Kidney tubule cell (primary cell): ENCODE measurements at places on chromosomes 1 and 21.

DNA sequence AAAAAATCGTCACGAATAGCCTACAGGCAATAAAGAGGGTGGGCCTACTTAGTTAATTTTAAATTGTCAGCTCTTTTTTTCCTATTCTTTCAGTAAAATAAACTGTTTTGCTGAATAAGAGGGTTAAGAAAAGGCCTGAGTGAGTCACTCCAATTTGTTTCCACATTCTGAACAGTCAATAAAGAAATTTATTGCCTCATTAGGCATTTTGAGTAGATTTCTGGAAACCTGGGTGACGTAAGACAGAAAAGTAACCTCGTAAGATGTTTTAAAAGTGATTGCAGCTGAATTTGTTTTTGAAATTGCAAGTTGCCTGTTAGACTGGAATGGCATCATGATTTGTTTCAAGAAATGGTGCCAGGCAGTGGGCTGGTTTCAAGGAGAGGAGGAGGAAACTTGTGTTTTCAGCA, 439.3 kb downstream of the USP25 start:
- no peak for DNase-seq

DNA sequence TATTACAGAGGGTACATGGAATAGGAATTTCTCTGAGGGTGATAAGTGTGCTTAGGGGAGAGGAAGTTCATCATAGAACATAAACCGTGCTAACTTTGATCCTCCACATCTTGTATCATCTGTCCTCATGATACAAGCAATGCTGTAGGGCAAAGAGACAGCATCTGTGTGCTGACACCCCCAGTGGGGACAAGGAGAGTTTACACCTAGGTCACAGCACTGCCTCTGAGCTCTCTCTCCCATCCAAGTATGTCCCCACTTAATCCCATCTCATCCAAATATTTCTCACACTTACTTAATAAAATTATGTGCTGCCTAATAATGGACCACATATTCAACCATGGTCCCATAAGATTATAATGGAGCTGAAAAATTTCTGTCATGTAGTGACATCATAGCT, 4.3 kb upstream of the TEDDM1 start:
- no peak for DNase-seq

DNA sequence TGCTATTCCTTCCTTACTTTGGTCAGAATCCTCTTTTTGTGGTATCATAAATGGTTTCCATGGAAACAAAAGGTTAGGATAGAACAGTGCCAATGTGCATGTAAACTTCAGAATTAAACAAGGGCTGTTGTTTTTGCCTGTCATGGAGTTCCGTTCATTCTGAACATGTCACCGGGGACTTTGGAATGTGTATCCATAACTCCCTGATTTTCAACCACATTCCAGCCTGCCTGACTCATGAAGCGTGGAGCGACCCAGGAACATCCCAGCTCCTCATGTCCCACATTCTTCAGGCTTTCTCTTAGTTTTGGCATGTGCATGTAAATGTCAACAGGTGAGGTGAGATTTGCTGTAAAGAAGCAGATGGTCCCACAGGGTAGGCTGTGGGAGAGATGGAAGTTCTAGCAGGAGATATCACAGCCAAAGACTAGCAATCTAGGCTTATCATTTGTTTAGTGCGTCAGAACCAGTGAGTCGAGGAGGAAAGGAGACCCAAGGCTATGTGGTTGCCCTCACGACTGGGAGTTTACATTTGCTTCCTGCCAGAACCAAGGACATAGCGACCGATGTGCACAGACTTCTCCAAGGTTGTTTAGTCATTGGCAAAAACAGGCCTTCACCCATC, 23.0 kb upstream of the DNAJC11 start:
- peak; percentile 93 for DNase-seq

- peak; percentile 93 for DNase-seq
These were observed at the start of gene F3 for GRCh38 chr1:94541246-94542087. TSS of gene F3 (minus strand) at chr1:94541759. CDS start at chr1:94541636, 123 bp downstream.

GRCh38 chr1:228321435-228321834, 85.2 kb downstream of the TRIM11 start:
- DNase-seq, result no peak

- DNase-seq, result no peak
These were observed 2.8 kb upstream of the ARF1 start for GRCh38 chr1:228079601-228080263.

GRCh38 chr1:154627257-154628120, 19.5 kb upstream of the ADAR start:
- peak; percentile 86 for DNase-seq

- no peak for DNase-seq
These were observed 5.1 kb downstream of the DNASE2B start for GRCh38 chr1:84403347-84403746.

DNA sequence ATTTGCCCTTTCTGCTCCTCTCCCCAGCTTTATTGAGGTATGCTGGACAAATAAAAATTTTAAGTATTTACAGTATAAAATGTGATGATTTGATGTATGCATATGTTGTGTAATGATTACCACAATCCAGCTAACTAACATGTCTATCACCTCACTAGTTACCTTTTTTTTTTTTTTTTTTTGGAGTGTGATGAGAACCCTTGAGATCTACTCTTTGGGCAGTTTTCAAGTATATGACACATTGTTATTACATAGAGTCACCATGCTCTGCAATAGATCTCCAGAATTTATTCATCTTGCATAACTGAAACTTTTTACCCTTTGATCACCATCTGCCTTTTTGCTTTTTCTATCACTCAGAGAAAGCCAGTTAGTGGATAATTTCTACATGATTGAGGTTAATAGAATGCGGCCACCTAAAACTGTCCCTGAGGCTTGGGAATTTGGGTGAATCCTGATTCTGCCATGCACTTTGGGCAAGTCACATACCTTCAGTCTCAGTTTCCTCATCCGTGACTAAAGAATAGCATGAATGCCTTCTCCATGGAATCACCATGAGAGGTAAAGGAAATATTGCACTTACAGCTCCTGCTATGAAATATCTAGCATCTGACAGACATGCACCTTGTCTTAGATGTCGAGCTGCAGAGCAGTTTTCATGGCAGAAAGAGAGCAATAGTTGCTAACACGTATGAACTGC, 295.2 kb downstream of the DISC1 start:
- DNase-seq, result peak; percentile 74

GRCh38 chr1:163399001-163399400, 77.2 kb downstream of the NUF2 start:
- no peak for DNase-seq

GRCh38 chr1:150912623-150913022, 13.5 kb upstream of the SETDB1 start:
- no peak for DNase-seq

- DNase-seq, result no peak
These were observed 3.6 kb downstream of the RER1 start for GRCh38 chr1:2395245-2395644.

DNA sequence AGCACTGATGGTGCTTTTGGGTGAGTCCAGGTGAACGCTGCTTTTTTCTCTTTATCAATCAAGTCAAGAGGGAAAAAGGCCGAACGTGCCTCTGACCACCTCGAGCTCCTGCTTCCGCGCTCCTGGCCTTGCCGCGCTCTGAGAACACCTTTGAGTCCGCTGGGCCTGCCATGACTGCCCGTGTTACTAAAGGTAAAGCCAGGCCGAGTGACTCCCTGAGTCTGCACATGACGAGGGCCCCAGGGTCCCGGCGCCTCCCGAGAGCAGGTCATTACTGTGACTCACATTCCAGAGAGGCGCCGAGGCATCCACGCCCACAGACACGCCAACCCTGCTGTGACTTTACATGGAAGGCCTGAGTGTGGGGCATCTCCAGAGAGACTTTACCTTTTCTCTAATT, 11.1 kb downstream of the POFUT2 start:
- no peak for DNase-seq

DNA sequence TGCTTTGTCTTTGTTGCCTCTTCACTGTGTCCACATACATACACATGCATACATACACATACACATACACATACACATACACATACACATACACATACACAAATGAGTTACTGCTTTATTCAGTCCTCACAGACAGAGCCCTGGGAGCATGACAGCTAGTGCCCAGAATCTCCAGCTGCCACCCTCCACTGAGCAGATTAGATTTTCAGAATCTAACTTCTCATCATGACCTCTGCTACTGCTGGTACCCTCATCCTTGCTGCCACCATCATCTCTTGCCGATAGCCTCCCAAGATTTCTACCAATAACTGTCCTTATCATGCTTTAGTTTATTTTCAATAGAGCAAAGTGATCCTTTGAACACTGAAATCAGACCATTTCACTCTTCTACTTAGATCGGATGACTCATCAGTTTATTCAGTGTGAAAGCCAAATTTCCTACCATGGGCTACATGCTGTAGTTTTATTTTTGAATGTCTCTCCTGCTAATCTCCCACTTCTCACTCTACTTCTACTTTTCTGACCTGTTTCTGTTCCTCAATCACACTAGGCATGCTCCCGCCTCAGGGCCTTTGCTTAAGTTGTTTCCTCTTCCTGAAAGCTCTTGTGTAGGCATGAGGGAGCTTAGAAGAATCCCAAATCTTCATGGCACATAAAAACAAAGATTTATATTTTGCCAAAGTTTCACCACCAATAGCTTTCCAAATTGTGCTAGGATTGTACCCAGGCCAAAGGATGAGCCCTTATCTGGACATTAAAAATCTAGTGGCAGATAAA, 43.0 kb downstream of the ATP6V1G3 start:
- DNase-seq, result peak; percentile 9

DNA sequence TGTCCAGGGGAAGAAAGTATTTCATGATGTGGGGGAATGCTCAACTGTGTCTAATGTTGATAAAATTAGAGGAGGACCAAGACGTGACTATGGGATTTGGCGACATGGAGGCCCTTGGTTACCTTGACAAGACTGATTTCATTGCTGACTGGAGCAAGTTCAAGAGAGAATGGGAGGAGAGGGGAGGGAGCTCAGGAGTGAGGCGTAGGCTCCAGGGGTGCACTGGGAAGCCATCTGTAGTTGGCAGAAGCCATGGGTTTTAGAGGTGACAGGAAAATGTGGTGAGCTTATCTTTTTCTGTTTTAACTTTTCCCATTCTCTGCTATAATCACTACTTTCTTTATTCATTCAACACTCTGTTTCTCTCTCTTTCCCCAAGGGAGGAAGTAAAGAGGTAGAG, 15.8 kb downstream of the UBE4B start:
- DNase-seq, result no peak

DNA sequence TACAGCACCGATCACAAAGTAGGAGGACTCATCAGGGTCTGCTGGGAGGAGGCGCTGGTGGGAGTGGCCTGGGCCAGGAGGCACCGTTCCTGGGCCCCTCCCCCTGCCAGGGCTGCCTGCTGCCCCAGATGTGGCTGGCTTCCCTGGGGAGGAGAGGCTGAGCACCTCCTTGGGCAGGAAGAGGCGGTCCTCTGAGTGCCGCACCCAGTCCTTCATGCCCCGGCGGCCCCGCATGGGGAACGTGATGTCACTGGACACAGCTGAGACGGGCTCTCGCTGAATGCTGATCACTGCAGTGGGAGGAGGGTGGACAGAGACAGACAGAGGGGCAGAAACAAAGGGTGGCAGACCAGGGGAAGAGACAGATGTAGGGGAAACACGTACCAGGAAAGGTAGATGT, 24.8 kb downstream of the ADGRB2 start:
- DNase-seq, result peak; percentile 29

GRCh38 chr1:8025061-8025670, 943 bp downstream of the ERRFI1 start:
- DNase-seq, result peak; percentile 53

- no peak for DNase-seq
These were observed 609 bp upstream of the CHTOP start for GRCh38 chr1:153633161-153633753.

DNA sequence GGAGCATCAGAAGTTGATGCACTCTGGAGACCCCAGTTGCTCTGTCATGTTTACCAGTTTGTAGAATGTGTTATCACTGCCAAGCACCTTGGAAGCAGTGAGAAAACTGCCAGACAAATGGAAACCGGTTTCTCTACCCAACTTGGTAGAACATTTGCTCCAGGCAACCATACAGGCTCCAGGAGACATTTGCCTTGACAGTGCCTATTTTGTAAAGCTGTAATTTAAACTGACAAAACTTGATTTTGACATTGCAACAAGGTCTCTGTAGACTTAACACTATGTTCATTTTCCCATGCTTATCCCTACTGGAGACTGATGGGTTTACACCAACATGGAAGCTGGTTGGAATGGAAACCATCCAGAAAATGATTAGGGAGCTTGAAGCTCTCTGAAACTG, 97.6 kb downstream of the ROR1 start:
- DNase-seq, result no peak

DNA sequence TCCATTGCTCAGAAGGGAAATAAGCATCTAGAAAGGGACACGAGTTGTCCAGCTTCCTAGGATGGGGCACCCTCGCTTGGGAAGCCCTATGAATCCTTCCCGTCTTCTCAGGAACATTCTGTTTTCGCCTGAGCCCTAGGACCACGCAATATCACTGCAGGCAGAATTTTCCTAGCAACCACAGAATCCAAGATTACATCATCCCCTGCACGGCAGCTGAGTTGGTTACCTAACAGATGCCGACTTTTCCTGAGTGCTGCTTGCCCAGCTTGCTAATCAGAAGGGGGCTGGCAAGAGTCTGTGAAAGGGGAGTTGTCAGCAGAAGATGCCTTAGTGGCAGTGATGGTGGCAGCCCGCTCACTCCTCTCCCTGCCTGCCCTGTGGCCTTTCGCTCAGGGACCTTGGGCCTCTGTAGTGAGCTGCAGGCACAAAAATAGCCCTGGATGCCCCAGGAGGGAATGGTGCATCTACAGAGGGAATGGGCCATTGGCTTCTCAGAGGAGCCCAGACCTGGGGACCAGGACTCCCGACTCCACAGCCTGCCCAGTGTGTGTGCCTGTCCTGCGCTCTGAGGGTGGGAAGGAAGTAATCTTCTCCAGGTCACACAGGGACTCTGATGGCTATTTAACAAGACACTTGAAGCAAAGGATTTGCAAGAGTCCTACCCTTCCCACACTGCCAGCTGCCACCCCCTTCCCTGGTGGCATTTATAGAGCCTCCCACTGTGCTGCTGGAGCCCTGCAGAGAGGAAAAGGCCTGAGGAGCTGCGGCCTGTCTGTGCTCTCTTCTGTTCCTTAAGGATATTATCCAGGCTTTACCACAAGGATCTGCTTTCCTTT, 28.9 kb upstream of the CLSTN1 start:
- no peak for DNase-seq

DNA sequence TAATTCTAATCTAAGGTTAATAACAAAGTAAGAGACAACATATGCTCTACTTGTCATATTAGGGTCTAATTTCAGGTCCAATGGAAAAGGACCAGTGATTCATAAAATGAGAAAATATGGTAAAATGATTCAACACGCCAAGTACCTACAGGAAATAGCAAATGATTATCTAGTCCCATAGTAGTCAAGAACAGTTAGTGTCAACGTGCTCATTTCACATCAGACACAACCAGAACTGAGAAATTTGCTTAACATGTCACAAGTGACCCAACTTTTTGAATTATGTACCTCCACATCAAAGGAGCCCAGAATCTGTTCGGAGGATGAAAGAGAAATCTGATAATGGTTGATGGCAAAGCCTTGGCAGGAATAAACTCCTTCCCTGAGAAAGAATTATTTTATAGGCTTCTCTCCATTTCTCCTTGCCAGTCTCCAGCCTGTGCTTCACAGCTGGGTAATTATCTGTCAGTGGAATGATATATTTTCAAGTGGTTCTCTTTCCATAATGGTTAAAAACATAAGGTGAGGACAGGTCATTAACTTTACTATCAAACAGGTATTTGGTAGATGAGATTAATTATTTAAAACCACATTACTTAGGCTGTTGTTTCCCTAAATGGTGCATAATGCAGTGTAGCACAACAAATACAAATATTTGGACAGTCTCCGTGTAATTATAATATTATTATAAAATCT, 83.2 kb downstream of the APP start:
- DNase-seq, result no peak
